ENCODE measurements at places on chromosomes 13 and 19. TPM values are rescaled to one million over a fixed set of nuclear protein-coding genes. Genes with fewer than 3 reads are reported as not detected.

FXYD3 gene
- not detected for total RNA-seq

ZNF816 gene
- 11.4 TPM for total RNA-seq

ZNF583 gene
- total RNA-seq, result 3.0 TPM

DNA sequence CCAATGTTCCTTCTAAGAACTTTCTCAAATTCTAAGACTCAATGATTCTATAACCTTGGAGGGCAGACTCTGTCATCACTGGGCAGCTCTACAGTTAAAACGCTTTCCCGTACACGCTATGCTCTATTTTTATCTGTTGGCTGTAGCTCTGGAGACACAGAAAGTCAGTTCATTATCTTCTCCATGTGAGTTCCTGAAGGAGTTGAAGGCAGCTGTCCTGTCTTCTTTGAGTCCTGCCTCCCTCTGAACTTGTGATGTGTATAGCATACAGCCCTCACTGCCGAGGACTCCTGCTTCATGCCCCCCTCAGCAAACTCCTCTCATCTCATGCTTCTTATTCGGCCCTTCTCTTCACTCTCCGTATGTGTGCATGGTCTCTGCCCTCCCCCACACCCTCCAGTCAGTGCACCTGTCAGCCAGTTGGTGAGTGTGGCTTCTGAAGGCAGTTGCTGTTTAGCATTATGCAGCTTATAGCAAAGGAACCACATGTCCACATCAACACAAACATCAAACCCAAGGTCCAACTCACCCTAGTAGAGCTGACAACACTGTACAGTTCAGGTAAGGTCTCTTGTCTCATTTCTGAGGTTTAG, 504.9 kb downstream of the DIAPH3 start:
- DNase-seq, result no peak

DNA sequence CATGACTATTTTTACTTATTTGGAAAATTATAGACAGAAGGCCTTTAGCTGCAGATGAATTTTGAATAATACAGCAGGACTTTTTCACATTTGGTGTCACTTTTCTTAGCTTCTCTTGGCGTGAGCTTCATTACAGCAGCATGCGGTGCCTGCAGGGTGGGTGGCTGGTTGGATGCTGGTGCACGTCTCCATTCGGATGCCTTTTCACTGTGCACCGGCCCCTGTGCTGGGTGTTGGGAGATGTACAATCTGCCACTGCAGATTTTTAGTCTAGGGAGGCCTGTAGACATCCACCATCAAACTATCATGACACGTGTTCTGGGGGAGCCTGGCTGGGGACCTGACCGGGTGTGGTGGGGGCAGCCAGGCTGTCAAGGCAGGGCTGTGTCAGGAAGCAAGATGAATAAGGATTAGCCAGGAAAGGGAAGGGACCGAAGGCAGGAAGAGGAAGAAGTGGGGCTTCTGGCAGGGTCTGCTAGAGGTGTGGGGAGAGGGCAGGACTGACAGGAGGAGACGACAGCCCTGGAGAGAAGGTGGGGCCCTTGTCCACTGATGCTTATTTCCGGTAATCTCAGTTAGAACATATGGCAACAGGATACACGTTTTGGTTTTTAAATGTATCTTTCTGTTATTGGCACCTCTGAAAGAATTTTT, 88.8 kb downstream of the ARHGEF7 start:
- no peak for DNase-seq

DNA sequence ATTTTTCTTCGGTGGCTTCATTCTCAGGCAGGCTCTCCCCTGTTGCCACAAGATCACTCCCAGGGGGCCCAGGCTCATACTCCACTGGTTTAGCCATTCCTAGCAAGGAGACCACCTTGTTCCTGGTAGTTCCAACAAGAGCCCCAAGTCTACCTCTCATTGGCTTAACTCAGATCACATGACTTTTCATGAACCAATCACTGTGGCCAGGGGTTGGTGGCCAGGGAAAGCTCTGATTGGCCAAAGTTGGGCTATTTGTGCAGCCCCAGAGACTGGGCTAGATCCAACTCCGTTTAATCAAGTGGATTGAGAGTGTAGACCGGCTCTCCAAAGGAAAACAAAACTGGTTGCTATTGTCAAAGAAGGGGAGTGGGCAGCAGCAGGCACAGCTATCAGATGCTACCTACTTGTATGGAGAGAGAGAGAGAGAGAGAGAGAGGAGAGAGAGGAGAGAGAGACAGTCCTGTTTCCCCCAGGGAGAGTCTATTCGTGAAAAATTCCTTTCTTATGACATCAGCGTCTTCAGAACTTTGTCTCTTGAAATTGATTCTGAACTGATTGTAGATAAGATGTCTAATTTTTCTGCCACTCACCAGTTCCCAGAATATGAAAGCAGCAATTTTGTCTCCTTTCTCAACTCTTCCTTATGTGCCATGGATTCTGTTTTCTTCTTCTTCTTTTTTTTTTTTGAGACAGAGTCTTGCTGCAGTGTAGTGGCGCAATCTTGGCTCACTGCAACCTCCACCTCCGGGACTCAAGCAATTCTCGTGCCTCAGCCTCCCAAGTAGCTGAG, 5.9 kb downstream of the CEACAM19 start:
- no peak for DNase-seq

Measured in activated CD4-positive, alpha-beta T cell treated with anti-CD3 and anti-CD28 coated beads for 36 hours (primary cell).